ENCODE measurements at places on chromosomes 7 and 10.

GRCh38 chr10:123833170-123833850, 58.3 kb downstream of the CPXM2 start:
- DNase-seq, result no peak

DNA sequence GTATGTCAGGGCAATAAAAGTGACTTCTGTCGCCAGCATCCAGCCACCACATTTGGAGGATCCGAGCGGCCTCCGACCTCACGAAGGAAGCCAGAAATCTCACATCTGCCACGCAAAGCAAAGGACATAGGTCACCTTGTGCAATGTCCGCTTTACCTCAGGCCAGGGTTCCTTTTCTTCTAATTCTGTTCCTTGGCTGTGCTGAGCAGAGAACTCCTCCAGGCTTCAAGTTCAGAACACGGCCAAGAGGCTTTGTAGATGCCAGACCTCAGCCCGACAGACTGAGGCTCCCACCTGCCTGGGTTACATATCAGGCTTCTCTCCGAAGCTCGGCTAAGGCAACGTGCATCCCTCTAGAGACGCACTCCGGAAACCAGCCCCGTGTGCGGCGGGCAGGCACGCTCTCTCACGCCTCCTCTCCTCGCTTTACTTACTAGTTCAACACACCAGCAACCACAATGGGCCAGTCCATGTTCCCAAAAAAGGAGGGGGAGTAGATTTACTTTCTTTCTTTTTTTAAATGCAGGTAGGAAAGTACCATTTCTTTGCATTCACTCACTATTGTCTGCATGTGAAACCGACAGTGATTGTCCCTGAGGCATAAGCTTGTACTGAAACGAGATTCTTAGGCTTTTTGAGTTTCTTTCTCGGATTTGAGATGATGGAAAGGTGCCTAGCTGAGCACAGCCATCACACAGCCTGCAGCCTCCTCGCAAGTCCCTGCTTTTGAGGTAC, 122.4 kb upstream of the AFAP1L2 start:
- peak; percentile 67 for DNase-seq

DNA sequence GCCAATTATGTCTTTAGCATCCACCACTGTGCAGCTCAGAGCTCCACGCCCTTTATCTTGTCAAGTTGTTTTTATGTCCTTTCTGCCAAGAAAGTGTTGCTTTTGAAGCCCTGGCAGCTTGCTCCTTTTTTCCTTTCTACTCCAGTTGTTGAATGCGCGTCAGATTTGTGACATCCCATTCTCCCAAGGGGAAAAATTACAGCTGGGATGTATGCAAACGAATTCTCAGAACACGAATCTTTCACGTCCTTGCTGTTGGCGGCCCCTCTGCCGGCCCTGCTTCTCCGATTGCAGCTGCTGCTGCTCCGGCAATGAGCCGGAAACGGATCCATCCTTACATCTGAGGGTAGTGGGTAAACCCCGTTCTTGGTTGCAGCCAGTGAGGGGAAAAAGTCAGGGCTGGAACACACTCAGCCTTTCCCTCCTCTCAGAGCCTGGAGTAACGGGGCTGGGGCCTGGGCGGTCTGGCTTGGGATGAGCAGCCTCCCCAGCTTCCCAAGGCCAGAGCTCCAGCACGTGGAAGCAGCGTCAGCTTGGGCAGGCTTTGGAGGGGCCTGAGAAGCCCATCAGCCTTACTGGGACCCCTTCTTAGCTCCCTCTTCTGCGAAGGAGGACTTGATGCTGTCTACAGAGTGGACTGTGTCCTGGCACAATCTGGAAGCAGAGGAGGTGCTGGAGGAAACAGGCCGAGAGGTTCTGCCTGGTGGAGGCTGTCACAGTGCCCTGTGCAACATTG, 79.0 kb upstream of the CHST15 start:
- no peak for DNase-seq

GRCh38 chr7:522071-522950, 2.7 kb upstream of the PDGFA start:
- DNase-seq, result peak; percentile 46

DNA sequence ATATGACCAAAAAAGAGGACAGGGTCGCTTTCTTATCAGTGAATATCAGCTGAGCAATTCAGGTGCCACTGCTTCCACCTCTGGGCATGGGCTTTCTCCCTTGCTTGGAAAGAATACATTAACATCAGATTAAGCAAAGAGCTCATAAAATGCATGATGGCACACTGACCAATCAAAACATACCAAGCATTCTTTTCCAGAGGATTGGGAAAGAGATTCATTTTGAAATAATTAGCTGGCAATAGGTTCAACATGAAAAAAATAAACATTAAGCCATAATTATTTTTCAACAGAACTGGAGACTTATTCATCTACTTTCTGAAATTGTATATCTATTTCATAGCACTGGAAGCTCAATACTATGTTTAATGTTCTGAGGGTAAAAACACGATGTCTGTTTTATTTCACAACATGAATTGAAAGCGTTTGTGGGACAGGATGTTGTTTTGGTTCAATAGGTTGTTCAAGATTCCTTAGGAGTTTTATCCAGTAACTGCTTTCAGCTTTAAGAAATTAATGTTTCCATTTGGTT, 53.2 kb downstream of the TFAM start:
- no peak for DNase-seq

DNA sequence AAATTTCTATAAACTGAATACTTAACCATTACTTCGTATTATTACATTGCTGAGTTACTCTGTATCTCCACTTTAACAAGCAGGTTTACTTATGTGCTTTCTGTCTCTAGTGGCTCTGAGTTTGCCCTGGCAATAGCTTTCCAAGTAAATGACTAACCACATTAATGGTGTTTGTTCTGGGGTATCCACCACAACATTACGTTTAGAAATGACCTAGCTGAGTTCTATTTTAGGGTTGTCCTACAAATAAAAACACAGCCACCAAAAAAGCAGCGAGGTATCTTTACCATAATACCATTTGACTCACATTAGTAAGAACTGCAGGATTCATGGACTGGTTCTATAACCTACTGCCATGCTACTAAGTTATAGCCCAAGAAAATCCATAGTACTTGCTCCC, 83.1 kb downstream of the HIBADH start:
- no peak for DNase-seq

All from activated B cell treated with CpG ODN at 0.5 μM for 24 hours (primary cell).